ENCODE measurements at places on chromosomes 3 and 15.

GRCh38 chr3:139151530-139151929 lies 106.8 kb upstream of the PRR23C start:
- DNase-seq: no peak

GRCh38 chr3:177150970-177151627 lies 46.2 kb downstream of the TBL1XR1 start:
- no peak for DNase-seq

GRCh38 chr3:50352781-50353180 lies 2.1 kb downstream of the CYB561D2 start:
- no peak for DNase-seq

- peak; percentile 42 for DNase-seq
Observed at GRCh38 chr3:13104511-13104910, 31.3 kb upstream of the IQSEC1 start.

DNA sequence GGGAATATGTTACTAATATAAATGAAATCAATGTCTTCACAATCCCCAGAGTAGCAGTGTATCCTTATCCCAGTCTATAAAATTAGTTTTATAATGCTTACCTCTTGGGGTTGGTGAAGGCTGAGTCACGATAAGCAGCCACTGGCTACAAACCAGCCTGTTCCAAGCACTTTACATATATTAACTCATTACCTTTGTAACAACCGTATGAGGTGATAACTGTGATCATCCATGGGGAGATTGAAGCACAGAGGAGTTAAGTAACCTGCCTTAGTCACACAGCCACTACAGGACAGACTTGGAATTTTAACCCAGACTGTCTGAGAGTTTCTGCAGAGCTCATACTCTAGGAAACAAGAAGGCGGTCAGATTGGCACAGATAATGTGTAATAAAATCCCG lies 43.3 kb upstream of the MITF start:
- DNase-seq: no peak

DNA sequence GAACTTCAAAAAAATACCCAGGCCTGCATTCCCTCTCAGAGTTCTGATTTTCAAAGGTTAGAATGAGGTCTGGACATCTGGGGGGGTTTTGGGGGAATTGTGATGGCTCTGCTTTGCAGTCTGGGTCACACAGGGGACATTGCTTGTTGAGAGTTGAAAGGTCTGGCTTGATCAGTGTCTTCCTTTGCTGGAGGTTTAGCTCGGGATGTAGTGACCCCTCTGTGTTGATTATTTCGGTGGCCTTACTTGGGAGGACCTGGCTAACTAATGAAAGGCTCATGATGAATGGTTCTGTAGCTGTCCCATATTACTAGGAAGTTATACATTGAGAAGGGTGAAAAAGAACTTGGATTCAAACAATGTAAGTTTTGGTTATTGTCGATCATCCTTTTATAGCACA lies 23.7 kb downstream of the TPM1 start:
- no peak for DNase-seq

- no peak for DNase-seq
Observed at GRCh38 chr3:122394173-122394572, 10.2 kb downstream of the FAM162A start.

DNA sequence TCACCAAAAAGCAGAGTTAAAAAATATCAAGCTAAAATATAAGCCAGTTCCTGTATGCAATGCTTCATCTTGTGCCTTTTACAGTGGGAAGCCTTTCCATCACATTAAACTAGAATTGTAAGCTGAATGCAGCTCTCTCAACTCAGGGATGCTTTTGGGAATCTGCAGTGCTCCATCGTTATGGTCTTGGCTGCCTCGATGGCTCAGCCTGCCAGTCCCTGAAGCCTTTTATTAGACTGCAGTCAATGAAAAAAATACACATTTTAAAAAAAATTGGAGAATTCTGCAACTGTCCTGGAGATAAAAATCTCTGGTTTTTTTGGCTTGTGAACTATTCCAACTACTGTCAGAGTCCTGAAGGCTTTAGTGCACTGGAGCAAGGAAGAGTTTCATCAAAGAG lies 53.0 kb downstream of the FRMD4B start:
- no peak for DNase-seq

GRCh38 chr3:165749821-165750220 lies 87.4 kb downstream of the BCHE start:
- DNase-seq: no peak

DNA sequence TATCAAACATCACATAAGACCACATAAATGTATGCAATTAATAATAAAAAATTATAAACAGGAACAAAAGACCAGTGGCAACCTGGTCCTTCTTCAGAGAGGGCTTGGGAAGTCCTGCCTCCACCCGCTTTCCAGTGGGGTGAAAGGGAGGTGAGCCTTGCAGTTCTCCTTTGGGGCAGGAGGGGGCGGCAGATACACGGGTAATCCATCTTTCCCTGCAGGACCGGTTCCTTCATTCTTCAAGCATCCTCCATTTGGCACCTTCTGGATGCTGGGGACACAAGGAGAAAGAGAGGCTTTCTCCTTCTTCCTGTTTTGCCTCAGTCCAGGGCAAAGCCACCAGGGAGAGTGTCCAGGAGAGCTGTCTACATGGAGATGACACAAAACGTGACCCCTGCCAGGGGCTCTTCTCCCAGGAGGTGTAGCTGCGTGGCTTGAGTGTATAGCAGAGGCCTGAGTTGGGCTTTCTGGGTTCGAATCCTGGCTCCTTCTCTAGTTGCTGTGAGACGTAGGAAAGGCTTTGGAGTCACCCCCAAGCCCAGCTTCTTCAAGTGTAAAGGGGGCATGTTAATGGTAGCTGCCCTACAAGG lies 23.2 kb downstream of the RPLP1 start:
- DNase-seq: peak; percentile 82

DNA sequence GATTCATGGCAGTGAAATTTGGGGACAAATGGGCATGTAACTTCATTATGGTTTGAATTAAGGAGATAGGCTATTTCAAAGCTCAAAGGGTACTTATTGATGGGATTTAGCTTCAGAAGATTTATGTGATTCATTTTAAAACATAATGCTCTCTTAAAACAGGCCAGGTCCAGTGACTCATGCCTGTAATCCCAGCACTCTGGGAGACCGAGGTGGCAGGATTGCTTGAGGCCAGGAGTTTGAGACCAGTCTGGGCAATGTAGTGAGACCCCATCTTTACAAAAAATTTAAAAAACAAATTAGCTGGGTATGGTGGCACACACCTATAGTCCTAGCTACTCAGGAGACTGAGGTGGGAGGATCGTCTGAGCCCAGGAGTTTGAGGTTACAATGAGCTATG lies 11.5 kb downstream of the THAP10 start:
- DNase-seq: no peak
